Panc1 (cell line): ENCODE measurements at places on chromosomes 11 and 22. TPM values are rescaled to one million over a fixed set of nuclear protein-coding genes. Genes with fewer than 3 reads are reported as not detected.
A peak's percentile ranks its signal among the peaks of the same experiment; 100 is the strongest.

DNA sequence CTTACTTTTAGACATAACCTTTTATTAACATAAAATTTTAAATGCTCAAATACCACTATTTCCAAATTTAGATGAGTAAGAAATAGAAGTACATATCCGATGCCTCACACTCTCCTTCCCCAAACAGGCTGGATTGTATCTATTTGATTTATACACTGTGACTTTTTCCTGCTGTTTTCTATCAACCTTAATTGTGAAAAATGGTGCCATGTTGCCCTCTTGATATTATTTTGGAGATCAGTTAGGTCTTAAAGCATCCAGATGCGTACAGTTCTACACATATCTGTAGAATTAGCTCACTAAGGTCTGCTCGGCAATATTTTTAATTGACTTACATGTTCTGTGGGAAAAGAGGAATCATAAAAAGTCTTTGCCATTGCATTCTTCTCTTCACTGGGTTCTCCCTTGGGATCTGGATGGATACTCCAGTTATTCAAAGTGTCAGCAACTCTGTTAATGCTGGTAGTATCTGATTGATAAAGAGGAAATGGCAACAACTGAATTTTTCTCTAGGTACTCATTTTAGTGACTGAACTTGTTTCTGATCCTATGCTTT lies 27.2 kb downstream of the EIF3M start:
- no peak for DNase-seq

DNA sequence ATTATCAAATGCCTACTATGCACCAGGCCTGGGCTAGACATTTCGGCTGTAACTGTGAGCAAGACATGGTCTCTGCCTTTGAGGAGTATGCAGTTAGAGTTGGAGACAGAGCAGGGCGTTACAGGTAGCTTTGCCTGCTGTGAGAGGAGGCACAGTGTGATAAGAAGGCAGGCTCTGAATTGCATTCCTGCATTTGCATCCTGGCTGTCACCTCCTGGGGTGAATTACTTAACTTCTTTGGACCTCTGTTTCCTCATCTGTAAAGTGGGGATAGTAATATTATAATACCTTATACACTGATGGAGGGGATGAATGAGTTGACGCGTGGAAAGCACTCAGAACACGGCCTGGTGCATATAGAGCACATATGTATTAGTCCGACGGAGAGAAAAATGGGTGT lies 118.1 kb upstream of the ARHGAP20 start:
- DNase-seq, result no peak

PGGHG gene
- 115 TPM for total RNA-seq

DNA sequence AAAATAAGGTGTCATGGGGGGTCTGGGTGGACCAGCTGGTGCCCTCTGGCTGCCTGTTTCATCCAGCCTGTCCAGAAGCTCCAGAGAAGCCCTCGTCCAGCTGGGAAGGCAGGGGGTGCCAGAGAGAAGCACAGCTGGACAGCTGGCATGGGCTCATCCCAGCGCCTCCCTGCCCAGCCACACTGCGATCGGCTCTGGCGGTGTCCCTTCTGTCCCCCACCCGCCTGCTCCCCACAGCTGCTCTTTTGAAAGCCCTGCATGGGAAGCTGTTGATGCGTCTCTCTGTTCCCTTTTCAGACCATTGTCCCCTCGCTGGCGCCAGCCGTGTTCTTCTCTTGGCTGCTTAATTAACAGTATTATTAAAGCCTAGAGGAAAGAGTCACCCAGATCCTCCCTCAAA lies 86.5 kb downstream of the MN1 start:
- DNase-seq, result no peak

UBQLN3 gene
- not detected for total RNA-seq

- no peak for DNase-seq
These were observed 15.2 kb downstream of the MIF start for GRCh38 chr22:23909296-23909898.

OR8B8 gene
- total RNA-seq, result not detected

- no peak for DNase-seq
These were observed 15.2 kb downstream of the E2F8 start for GRCh38 chr11:19225581-19225980.

- no peak for DNase-seq
These were observed 32.9 kb upstream of the DLAT start for GRCh38 chr11:111992206-111992855.

DNA sequence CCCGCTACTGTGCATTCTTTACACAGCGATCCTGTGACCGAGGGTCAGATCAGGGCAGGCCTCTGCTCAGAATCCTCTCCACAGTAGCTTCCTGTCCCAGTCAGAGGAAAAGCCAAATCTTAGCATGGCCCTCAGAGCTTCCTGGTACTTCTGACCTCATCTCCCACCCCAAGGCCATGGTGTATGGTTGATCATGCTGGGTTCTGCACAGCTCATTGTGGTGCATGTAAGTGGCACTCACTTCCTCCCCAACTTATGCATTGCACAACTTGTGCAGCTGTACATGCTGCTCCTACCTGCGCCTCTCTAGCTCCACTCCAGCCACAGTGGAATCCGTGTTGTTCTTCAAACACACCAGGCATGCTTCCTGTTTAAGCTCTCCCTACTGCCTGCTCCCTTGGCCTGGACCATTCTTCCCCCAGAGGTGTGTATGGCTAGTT lies 20.3 kb downstream of the BMAL1 start:
- DNase-seq, result no peak

DNA sequence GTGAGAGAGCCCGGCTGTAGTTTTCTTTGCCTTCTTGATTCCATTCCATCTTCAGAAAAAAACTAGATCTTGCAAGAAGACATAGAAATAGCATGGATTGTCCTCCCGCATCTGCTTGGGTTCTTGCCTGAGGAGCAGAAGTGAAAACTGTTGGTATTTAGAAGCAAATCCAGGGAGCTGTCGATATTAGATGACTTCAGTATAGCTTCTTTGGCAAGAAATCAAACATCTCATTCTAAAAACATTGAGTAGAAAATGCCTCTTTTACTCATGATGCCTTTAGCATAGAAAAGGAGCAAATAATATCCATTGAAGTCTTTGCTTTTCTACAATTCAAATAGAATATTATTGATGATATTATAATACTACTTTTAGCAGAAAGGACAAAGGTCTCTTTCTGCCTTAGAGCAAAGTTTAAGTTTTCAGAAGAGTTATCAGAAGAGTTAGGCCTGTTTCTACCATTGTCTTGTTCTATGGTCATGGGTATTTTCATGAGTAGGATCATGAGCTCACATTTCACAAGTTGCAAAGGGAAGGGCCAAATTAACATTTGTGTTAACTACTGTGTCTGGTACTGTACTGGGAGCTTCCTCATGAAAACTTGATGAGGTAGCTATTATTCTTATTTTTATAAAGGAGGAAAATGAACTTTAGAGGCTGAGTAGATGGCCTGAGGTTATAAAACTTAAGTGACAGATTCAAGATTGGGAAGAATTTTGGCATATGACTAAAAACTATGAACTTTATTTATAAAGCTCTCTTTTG lies 49.7 kb downstream of the EXT2 start:
- no peak for DNase-seq

DNA sequence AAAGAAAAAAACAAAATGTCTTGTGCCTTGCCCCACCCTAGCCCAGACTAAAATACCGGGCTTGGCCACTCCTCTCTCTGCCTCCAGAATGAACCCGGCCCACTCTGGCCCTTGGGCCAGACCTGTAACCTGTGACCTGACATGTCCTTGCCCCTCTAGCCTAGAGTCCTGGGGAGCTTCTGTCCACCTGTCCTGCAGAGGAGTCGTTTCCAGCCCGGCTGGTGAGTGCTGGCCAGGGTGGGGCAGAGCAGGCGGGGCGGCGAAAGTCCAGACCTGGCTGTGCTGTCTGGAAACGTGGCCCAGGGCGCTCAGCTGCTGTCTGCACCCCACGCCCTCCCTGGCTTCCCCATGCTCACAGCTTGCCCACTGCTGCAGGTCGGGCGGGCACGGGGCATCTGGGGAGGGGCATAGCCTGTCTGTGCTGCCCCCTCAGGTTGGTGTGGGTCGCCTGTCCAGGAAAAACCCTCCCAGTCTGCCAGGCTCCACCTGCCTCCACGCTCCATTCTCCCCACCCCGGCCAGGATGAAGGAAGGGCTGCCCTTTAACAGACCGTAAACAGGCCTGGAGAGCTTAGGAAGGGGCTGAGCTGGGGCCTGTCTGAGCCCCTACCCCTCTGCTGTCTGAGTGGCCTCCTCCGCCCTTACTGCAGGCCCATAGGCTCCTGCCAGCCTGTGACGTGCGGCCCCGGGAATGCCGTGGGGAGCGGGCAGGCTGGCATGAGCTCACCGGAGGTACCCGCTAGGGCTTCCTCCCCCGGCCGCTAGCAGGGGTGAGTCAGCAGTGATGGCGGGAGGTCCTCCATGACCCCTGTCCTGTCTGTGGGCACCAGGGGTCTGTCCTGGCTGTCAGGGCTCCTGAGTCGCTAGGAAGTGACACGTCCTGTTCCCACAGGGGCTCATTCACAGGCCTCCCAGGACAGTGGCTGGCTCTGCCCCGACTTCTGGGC lies 1.9 kb downstream of the CD151 start:
- no peak for DNase-seq

DNA sequence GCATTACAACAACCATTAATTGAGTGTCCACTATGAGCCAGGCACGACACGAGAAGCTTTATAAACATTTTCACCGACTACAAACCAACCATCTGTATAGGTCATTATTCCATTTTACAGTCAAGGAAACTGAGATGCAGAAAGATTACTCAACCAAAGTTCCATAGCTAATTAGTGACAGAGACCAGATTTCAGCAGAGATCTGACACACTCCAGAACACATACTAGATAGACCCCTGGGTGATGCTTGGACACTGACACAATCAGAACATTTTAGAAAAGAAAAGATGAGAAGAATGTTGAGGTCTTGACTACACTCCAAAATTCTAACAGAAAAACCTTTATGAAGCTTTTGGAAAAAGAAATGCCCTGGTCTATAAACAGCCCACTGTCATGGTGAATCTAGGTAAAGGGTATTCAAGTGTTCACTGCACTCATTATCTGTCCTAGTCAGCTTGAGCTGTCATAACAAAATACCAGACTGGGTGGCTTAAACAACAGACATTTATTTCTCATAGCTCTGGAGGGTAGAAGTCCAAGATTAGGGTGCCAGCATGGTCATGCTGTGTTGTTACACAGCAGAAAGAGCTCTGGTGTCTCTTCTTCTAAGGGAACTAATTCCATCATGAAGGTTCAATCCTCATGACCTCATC lies 89.0 kb downstream of the RELT start:
- no peak for DNase-seq

DNA sequence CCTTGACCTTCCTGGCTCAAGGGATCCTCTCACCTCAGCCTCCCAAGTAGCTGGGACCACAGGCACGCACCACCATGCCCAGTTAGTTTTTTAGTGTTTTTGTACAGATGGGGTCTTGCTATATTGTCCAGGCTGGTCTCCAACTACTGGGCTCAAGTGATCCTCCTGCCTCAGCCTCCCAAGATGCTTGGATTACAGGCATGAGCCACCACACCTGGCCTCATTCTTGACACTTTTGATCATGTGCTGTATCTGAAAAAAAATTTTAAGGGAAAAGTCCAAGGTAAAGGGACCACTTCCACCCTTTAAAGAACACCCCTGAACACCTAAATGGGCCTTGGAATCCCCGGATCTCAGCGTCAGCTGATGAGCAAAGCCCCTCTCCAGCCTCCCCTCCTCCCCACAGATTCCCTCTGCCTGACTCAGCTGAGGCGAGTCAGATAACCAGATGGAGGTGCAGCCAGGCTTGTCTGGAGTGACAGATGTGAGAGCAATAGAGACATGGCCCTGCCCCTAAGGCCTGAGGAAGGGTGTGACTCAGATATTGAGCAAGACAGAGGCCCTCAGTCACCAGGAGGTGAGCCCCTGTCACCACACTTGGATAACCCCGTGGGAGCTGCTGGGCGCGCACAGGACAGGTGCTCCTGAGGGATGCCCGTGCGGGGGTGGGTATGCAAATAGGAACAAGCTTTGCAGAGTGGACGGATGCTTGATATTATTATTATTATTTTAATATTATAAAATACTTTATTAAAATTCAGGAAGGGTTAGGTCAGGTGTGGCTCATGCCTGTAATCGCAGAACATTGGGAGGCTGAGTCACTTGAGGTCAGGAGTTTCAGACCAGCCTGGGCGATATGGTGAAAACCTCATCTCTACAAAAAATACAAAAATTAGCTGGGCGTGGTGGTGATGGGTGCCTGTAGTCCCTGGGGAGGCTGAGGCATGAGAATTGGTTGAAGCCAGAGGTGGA lies 5.0 kb upstream of the CCDC88B start:
- peak; percentile 94 for DNase-seq

- no peak for DNase-seq
These were observed 320.1 kb downstream of the TBC1D22A start for GRCh38 chr22:47082505-47082904.

DNA sequence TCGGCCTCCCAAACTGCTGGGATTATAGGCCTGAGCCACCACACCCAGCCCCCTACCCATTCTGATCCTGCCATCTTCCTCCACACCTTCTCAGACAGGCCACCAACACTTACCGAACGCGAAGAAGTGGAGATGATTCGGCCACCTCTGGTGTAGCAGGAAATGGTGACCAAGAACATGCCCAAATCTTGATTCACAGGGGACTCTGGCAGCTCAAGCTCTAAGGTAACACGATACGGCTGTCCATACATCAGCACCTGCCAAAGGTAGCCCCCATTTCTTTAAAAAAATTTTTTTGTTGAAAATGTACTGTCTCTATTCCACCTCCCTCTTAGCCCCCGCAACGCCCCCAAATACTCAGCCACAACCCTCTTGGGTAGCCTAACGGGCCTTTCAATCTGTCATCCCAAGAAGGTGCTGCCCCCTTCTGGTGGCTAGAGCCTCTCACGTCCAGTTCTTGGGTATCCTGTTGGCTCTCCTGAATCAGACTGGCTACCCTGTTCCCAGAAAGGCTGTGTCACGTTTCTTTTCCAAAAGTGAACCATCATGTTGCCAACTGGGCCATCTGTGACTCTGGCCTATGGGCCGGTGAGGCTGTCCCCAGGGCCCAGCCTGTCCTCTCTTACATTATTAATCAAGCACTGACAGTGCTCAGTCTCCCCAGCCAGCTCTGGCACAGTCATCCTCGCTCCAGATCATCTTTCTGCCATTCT lies 5.3 kb upstream of the LRRN4CL start:
- DNase-seq, result peak; percentile 46

- DNase-seq, result no peak
These were observed 550.7 kb downstream of the MN1 start for GRCh38 chr22:27250886-27251285.

GPR83 gene
- 0.05 TPM for total RNA-seq

DNA sequence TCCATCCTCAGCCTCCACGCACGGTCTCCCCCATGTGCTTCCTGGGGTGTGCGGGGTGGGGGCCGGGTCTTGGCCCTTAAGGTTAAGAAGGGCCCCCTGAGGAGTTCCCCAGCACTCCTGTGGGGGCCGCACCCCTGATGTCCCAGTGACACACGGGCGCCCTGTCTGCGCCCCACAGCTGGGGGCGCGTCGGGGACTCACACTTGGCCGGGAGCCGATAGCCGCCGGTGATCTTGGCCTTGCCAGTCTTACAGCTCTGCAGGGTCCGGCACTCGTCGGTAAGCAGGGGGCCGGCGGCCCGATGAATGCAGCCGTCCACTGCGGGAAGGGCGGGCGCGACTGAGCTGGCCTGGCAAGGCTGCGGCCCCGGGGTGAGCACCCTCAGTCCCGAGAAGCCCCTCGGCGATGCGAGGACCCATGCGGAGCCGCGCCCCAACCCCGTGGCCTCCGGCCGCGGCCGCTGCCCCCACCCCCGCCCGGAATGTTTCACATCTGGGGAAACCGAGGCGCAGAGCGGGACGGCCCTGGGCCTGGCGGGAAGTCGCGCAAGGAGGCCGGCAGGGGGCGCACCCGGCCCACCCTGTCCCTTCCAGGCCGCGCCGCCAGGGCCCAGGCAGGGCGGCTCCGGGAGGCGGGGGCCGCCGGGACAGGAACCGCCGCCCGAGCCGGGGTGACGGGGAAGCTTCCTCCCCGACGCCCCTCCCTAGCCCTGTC lies 13.9 kb downstream of the OTUB1 start:
- no peak for DNase-seq

- no peak for DNase-seq
These were observed 126.5 kb downstream of the CHST1 start for GRCh38 chr11:45538939-45539338.

RIMBP3C gene
- total RNA-seq, result 0.90 TPM
